Thyroid gland (tissue), 4 donors: ENCODE measurements at places on chromosomes 16 and 17. TPM values are rescaled to one million over a fixed set of nuclear protein-coding genes. Genes with fewer than 3 reads are reported as not detected.
A peak's percentile ranks its signal among the peaks of the same experiment; 100 is the strongest.

- no peak for DNase-seq
- peaks cover 9% of the 10 kb centered on the region for H3K36me3 ChIP-seq
- H3K4me3 ChIP-seq, result no peak overlapping the region
- H3K4me1 ChIP-seq, result no peaks in the 10 kb centered on the region
Observed at GRCh38 chr16:3143598-3144320, 8.9 kb downstream of the ZNF213 start.

DNA sequence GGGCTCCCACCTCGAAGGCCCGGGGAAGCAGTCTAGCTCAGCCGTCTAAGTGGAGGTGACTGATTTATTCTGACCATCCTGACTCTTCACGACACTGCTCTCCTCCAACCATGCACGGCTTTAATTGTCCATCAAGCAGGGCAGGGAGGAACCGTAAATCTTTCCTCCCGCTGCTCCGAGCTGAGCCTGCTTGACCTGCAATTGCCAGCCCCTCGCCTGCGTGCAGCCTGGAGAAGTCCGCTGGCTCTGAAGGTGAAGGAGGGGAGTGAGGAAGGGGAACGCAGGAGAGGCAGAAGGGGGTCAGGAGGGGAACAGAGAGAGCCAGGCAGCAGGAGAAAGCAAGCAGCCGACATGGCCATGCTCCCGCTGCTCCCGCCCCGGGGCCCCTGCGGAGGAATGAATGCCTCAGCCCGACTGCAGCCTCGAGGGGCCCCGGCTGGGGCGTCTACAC, 10.1 kb downstream of the RBFOX3 start:
- no peak overlapping the region for H3K4me3 ChIP-seq
- no peak for DNase-seq
- H3K27me3 ChIP-seq, result no peaks in the 10 kb centered on the region

GRCh38 chr17:50556803-50557202, 3.7 kb upstream of the CACNA1G start:
- H3K4me3 ChIP-seq, result no peak overlapping the region
- peaks cover 57% of the 10 kb centered on the region for H3K4me1 ChIP-seq
- DNase-seq, result peak; percentile 89
- H3K27me3 ChIP-seq, result peaks cover 10% of the 10 kb centered on the region
- H3K27ac ChIP-seq, result peak overlapping the region; percentile 21
- no peaks in the 10 kb centered on the region for H3K36me3 ChIP-seq

- H3K4me1 ChIP-seq, result peaks cover 69% of the 10 kb centered on the region
- H3K36me3 ChIP-seq, result peaks cover 14% of the 10 kb centered on the region
- no peaks in the 10 kb centered on the region for H3K27me3 ChIP-seq
- H3K27ac ChIP-seq, result peak overlapping the region; percentile 56
- no peak for DNase-seq
- H3K4me3 ChIP-seq, result no peak overlapping the region
Observed at GRCh38 chr17:2068519-2069051, 13.7 kb downstream of the HIC1 start.

GRCh38 chr17:50668025-50668837, 33.5 kb downstream of the ABCC3 start:
- H3K27ac ChIP-seq, result no peak overlapping the region
- no peaks in the 10 kb centered on the region for H3K4me1 ChIP-seq
- H3K27me3 ChIP-seq, result no peaks in the 10 kb centered on the region
- no peak for DNase-seq
- no peaks in the 10 kb centered on the region for H3K36me3 ChIP-seq

- no peaks in the 10 kb centered on the region for H3K36me3 ChIP-seq
- H3K4me3 ChIP-seq, result no peak overlapping the region
- H3K4me1 ChIP-seq, result no peaks in the 10 kb centered on the region
- H3K27ac ChIP-seq, result no peak overlapping the region
Observed at GRCh38 chr17:2230877-2231276, 72.7 kb downstream of the SMG6 start.

- H3K27ac ChIP-seq, result no peak overlapping the region
- no peak overlapping the region for H3K4me3 ChIP-seq
- no peaks in the 10 kb centered on the region for H3K36me3 ChIP-seq
- no peak for DNase-seq
- H3K4me1 ChIP-seq, result no peaks in the 10 kb centered on the region
Observed at GRCh38 chr17:44840936-44841335, 6.7 kb upstream of the HIGD1B start.

DNA sequence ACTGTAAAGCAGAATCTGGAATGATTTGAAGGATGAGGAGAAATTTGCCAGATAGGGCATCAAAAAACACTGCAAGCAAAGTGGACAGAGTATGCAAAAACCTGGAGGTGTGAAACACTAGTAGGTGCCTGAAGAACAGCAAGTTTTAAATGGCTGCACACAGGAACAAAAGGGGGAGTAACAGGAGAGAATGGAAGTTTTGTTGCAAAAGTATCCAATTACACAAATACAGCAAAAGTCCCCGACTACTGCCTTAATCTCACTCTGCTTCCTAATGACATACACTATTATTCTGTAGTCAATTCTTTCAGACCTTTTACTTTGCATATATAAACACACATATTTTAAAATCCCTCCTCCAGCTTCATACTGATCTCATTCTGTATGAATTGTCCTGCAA, 1.5 kb downstream of the HEATR6 start:
- H3K36me3 ChIP-seq, result peaks cover under 1% of the 10 kb centered on the region
- no peaks in the 10 kb centered on the region for H3K27me3 ChIP-seq
- no peaks in the 10 kb centered on the region for H3K4me1 ChIP-seq
- no peak for DNase-seq
- H3K4me3 ChIP-seq, result no peak overlapping the region
- no peak overlapping the region for H3K27ac ChIP-seq

DNA sequence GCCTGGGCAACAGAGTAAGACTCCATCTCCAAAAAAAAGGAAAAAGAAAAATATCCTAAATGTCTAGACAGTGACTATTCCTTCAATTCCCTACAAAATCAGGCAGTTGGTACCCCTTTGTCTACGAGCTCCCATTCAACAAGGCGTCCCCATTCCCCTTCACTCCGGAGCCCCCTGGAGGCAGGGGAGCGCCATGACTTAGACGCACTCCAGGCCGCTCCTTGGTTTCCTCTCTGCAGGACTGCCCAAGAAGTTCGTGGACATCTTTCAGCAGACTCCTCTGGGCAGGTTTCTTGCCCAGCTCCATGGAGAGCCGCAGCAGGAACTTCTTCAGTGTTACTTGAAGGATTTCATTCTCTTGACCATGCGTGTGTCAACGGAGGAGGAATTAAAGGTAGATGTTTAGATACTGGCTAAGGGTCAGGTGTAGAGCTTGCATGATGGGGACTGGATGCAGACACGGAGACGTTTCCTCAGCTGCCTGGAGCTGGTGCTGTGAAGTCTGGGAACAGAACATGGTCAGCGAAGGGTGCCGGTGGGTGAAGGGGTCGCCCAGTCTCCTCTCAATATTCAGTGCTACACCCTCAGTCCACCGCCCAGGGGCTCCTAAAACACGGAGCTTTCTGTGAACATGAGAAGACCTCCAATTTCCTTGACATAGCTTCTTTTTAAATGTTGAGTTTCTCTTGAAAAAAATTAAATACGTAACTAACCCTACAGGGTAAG, 53.3 kb upstream of the ENDOV start:
- DNase-seq, result no peak
- H3K36me3 ChIP-seq, result peaks cover 84% of the 10 kb centered on the region
- no peaks in the 10 kb centered on the region for H3K4me1 ChIP-seq
- no peak overlapping the region for H3K27ac ChIP-seq
- no peak overlapping the region for H3K4me3 ChIP-seq

GRCh38 chr17:35729405-35729833, 2.0 kb upstream of the RASL10B start:
- H3K27ac ChIP-seq, result no peak overlapping the region
- peaks cover 11% of the 10 kb centered on the region for H3K36me3 ChIP-seq
- H3K27me3 ChIP-seq, result no peaks in the 10 kb centered on the region
- no peak overlapping the region for H3K4me3 ChIP-seq

DNA sequence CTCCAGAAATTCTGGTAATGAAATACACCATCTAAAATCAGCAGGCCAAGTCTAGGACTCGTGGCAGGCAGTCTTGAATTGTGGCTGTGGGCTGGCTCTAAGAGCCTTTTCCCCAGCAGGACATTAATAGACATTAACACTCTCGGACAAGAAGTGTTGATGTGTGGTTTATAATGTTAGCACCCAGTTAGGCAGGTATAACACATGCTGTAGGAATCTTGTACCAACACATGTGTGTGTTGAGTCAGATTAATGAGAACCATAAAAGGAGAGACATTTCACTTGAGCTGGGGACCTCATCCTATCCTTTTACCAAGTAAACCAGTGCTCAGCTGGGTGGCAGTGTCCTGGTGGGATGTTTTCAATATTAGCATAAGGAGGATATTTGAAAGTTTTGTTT, 264.5 kb downstream of the FTO start:
- H3K4me3 ChIP-seq, result no peak overlapping the region
- H3K27me3 ChIP-seq, result no peaks in the 10 kb centered on the region
- no peaks in the 10 kb centered on the region for H3K36me3 ChIP-seq
- H3K27ac ChIP-seq, result no peak overlapping the region
- H3K4me1 ChIP-seq, result no peaks in the 10 kb centered on the region
- DNase-seq, result no peak

DNA sequence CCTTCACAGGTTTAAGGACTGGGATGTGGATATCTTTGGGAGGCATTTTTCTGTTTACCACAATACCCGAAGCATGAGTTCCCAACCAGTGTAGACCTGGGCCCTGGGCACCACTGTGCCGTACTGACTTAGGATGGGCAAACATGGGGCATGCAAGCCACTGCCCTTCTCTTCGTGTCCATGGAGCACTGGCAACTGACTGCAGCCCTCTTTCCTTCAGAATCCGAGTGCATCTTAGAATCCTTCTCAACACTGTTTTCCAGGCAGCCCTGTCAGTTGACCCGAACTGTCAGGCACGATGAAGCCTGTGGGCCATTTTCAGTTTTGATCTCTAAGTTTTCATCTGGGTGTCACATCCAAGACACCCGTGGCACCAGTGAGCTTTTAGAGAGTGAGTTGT, 59.2 kb downstream of the SHISA6 start:
- no peaks in the 10 kb centered on the region for H3K27me3 ChIP-seq
- H3K36me3 ChIP-seq, result no peaks in the 10 kb centered on the region
- peaks cover 6% of the 10 kb centered on the region for H3K4me1 ChIP-seq
- no peak for DNase-seq

GRCh38 chr16:3865241-3865640, 15.3 kb downstream of the CREBBP start:
- no peaks in the 10 kb centered on the region for H3K27me3 ChIP-seq
- H3K27ac ChIP-seq, result no peak overlapping the region
- peaks cover 58% of the 10 kb centered on the region for H3K4me1 ChIP-seq
- no peaks in the 10 kb centered on the region for H3K36me3 ChIP-seq

- H3K27ac ChIP-seq, result no peak overlapping the region
- H3K36me3 ChIP-seq, result no peaks in the 10 kb centered on the region
- H3K27me3 ChIP-seq, result no peaks in the 10 kb centered on the region
- peaks cover 10% of the 10 kb centered on the region for H3K4me1 ChIP-seq
- H3K4me3 ChIP-seq, result no peak overlapping the region
- no peak for DNase-seq
Observed at GRCh38 chr17:82419540-82419939, 1.2 kb upstream of the OGFOD3 start.

Gene KIF2B
- total RNA-seq, result not detected

Gene ASPA
- 2.1 TPM for total RNA-seq

Gene HOXB6
- 0.54 TPM for total RNA-seq

Gene ZMYND15
- total RNA-seq, result 0.40 TPM

Gene KRT20
- not detected for total RNA-seq

Gene KRTAP2-1
- not detected for total RNA-seq

Gene CHST4
- not detected for total RNA-seq

Gene TPSD1
- not detected for total RNA-seq
